ENCODE measurements at places on chromosomes 13 and 19. TPM values are rescaled to one million over a fixed set of nuclear protein-coding genes. Genes with fewer than 3 reads are reported as not detected.

GRCh38 chr19:17335575-17335974 lies 920 bp upstream of the ANO8 start:
- no peak for DNase-seq

- no peak for DNase-seq
Observed at GRCh38 chr13:20170921-20171320, 10.1 kb upstream of the GJA3 start.

DNA sequence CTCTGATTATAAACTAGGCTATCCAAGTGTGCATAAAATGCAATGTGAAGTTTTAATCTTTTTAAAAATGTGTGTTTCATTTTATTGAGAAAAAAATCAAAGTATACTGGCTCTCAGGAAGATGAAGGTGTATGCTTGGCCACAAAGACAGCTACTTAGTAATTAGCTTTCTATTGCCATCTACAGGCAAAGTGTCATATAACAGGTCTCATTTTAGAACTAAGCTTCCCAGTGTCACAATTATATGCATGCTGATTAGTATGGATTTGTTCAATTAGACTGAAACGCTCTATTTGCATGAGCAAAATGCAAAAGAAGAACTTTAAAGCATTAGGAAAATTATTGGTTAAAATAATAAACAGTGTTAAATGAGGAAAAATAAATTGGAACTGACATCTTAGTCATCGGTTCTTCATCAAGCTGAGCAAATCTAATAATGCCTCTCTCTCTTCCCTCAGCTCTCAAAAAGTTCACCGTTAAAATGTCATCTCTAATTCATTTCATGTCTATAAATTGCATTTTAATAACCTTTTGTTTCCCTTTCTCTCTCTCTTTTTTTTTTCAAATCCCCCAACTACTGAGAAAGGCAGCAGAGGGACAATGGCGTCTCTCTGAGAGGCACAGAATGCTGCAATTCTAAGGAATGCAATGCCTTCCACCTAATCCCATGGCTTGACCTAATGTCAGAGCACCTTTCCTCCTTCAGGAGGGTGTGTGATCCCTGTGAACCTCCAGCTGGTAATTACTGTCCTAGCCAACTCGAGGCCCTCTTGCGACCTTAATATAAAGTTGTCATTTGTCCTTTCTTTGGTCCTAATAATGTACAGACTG lies 313.1 kb upstream of the MAB21L1 start:
- DNase-seq = no peak

GRCh38 chr19:32914879-32915660 lies 45.5 kb upstream of the SLC7A9 start:
- DNase-seq = no peak

GRCh38 chr13:61258185-61258584 lies 157.5 kb downstream of the PCDH20 start:
- DNase-seq = no peak

- DNase-seq = peak; percentile 74
Observed at GRCh38 chr19:14450168-14450874, 17.2 kb downstream of the PKN1 start.

DNA sequence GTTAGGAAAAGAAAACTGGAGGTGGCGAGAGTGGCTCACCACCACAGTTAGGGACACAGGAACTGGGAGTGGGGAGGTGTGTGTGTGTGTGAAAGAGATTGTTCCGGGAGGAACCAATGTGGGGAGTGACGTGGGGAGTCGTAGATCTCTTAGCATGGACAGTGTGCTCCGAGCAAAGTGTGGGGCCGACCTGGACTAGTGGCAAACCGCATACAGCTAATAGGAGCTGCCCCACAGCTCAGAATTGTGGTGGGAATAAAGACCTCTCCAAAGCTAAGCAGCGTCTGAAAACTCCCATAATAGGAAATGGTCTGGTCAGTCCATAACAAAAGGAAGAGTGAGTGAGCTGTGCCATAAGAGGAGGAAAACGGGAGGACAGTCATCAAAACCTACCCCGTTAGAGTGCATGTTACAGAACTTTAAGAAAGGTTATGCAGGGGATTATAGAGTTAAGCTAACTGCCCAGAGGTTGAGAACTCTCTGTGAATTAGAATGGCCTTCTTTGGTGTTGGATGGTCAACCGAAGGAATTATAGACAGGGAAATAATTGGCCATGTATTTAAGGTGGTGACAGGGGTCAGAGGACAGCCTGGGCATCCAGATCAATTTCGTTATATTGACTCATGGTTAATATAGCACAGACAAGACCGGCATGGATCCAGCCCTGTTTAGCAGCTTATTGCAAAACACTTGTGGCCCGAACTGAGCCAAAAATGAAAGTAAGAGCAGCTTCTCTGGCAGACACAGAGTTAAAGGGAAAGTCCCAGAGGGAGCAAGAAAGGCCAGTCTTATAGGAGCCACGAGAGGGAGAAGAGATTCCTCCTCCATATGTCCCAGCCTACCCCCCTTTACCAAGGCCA lies 8.9 kb upstream of the SLC15A1 start:
- DNase-seq = no peak

DNA sequence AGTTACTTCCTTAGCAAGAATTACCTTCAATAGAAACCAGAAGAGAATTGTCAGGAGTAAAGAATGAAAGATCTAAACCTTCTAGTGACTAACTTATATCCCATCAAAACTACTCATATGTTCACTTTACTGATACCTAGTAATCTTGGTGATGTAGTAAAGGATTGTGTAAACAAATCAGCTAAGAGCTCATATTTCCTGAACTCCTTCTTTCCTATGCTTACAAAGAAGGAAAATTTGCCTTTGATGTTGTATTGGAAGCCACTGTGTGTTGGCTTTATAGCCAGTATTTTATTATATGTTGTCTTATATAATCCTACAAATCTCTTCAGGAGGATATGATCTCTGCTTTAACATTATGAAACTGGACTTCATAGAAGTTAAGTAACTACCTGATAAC lies 671.0 kb downstream of the PCDH9 start:
- DNase-seq = no peak

- DNase-seq = no peak
Observed at GRCh38 chr19:29395111-29395733, 130.6 kb upstream of the VSTM2B start.

- DNase-seq = no peak
Observed at GRCh38 chr13:43988302-43988701, 108.6 kb downstream of the LACC1 start.

DNA sequence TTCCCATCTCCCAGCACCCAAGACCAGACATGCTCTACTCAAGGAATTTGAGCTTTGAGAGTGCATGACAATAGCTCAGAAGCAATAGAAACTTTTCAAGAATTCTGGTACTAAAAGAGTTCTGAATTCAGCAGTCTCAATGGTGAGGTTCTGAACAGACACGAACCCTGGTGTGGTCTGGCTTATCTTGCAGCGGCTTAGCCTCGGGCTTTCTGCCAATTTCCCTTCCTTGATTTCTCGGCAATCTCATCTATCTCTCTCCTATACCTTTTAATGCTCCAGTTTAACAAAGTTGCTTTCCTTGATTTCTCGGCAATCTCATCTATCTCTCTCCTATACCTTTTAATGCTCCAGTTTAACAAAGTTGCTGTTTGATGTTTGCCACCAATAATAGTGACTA lies 174.6 kb downstream of the SPRY2 start:
- DNase-seq = no peak

DNA sequence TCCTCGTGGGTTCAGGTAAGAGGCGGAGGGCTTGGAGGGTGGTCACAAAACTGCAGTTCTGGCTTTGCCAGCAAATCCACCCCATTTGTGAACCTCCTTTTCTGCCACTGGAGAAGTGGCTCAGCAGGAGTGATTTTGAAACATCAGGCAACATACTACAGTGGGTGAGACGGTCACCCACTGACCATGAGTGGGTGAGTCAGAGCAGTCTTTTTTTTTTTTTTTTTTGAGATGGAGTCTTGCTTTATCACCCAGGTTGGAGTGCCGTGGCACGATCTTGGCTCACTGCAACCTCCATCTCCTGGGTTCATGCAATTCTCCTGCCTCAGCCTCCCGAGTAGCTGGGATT lies 3.0 kb downstream of the TOMM40 start:
- no peak for DNase-seq

DNA sequence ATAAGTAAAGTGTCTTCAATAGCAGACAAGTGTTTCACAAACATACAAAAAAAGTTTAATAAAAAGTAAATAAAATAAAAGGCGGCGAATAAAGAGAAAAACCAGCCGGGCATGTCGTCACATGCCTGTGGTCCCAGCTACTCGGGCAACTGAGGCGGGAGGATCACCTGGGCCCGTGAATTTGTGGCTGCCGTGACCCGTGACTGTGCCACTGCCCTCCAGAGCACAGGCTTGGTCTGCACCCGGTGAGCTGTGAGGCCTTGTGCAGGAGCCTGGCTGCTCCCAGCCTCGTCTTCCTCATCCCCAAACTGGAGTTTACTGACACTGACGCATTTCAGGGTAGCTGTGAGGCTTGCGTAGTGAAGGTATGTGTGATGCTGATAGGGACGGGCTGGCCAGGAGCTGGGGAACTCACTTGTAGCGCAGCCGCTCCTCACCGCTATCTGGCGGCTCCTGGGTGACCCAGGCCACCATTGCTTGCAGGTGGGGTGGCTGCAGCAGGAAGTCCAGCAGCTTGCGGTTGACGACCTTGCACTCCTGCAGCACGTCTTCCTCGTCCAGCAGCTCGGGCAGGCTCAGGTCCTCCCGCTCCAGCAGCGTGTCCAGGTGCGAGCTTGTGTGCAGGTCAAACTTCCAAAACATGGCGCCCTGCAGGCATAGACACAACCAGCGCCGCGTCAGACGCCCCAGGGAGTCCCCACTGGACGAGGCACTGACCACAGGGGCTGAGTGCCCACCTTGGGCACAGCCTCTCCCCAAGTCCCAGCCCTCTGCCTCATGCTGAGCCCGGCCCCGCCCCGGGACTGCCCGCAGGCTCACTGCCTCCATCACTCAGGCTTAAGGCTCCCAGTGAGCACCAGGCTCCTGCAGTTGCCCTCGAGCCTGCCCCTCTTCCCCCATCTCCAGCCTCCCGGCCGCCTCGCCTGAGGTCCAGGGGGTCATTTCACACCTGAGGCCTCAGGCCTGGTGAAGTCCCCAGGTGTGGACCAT lies 12.1 kb downstream of the PPP6R1 start:
- DNase-seq = no peak

GRCh38 chr19:56321989-56322440 lies 7.4 kb upstream of the ZSCAN5A start:
- DNase-seq = no peak

- no peak for DNase-seq
Observed at GRCh38 chr13:67395577-67395976, 165.4 kb upstream of the PCDH9 start.

- DNase-seq = no peak
Observed at GRCh38 chr19:56934438-56935090, 94.0 kb upstream of the PEG3 start.

GRCh38 chr19:22634450-22634827 lies 315 bp downstream of the ZNF492 start:
- DNase-seq = no peak

DNA sequence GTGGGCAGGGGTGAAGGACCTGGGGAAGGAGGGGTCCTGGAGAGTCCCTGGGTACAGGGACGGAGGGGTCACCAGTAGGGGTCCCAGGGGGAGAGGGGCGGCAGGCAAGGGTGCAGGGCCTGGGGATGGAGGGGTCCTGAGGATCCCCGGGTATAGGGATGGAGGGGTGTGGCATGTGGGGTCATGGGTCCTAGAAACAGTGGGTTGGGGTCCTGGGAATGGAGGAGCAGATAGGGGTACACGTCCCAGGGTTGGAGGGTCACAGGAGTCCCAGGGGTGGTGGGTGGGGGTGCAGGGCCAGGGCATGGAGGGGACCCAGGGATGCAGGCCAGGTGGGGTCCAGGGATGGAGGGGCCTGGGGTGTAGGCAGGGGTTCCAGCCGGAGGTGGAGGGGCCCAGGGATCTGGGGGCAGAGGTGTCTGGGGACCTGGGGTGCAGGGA lies 1.4 kb downstream of the BTBD2 start:
- DNase-seq = no peak

GRCh38 chr13:29679396-29680053 lies 84.0 kb upstream of the SLC7A1 start:
- no peak for DNase-seq

The SIAH3 gene
- total RNA-seq = 1.6 TPM

The NXNL1 gene
- not detected for total RNA-seq

The RRAS gene
- 4.2 TPM for total RNA-seq

The MAST1 gene
- 0.60 TPM for total RNA-seq

The PSG7 gene
- total RNA-seq = not detected

The CYP2A6 gene
- total RNA-seq = not detected

The MUC16 gene
- total RNA-seq = under 0.01 TPM

All from CD4-positive, alpha-beta T cell (primary cell).